ENCODE measurements at places on chromosomes 16 and 17. TPM values are rescaled to one million over a fixed set of nuclear protein-coding genes. Genes with fewer than 3 reads are reported as not detected.

- no peak for DNase-seq
These were observed 183.8 kb downstream of the CCDC182 start for GRCh38 chr17:57561072-57561861.

DNA sequence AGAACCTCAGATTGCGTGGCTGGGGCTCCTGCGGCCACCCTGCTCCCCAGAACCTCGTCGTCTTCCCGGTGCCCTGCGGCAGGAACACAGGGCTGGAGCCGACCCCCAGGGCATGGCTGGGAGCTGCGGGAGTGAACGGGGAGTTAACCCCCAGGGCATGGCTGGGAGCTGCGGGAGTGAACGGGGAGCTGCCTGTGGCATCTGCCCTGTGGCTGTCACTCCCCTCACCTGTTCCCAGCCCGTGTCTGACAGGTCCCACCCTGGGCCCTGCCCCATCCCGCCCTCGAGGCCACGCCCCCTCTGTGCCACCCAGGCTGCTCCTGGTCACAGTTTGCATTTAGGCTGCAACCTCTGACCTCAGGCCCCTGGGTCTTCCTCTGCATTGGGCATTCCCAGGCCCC lies 39.4 kb upstream of the ACSF3 start:
- DNase-seq: no peak

- DNase-seq: no peak
These were observed 25.8 kb upstream of the KLHDC4 start for GRCh38 chr16:87791295-87792204.

- DNase-seq: no peak
These were observed 220.1 kb downstream of the SLC39A11 start for GRCh38 chr17:72872396-72872795.

Gene NLGN2
- total RNA-seq: 3.4 TPM

All from B cell (primary cell).